Fibroblast of lung (primary cell): ENCODE measurements at places on chromosomes 7 and 10.

DNA sequence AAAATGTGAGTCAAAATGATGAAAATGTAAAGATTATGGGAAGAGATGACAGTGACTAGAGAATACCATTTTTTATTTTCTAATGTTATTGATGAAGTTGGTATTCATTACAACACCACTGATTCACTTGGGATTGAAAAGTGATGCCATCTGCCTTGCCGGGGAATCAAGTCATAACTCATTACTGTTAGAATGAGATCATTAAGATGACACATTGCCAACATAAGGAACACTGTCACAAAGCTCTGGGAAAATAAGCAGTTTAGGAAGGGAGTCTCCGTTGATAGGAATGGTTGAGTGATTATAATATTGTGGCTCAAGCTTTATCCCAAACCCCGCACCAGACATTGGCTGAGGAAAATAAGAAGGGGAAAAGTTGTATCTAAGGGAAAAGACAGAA is 121.5 kb upstream of the PLPP4 start:
- no peak overlapping the region for H3K4me3 ChIP-seq
- H3K4me1 ChIP-seq = no peaks in the 10 kb centered on the region
- no peaks in the 10 kb centered on the region for H3K36me3 ChIP-seq
- no peak overlapping the region for H3K27ac ChIP-seq
- no peak for DNase-seq

GRCh38 chr7:142749218-142749993 is at the start of gene PRSS1:
TSS of gene PRSS1 (plus strand) at chr7:142749472. CDS start at chr7:142749485, 13 bp downstream.
- no peaks in the 10 kb centered on the region for H3K36me3 ChIP-seq
- no peaks in the 10 kb centered on the region for H3K27me3 ChIP-seq
- DNase-seq = no peak
- H3K4me3 ChIP-seq = no peak within 1 kb of the TSS
- H3K27ac ChIP-seq = no peak within 1 kb of the TSS
- no peaks in the 10 kb centered on the region for H3K4me1 ChIP-seq

DNA sequence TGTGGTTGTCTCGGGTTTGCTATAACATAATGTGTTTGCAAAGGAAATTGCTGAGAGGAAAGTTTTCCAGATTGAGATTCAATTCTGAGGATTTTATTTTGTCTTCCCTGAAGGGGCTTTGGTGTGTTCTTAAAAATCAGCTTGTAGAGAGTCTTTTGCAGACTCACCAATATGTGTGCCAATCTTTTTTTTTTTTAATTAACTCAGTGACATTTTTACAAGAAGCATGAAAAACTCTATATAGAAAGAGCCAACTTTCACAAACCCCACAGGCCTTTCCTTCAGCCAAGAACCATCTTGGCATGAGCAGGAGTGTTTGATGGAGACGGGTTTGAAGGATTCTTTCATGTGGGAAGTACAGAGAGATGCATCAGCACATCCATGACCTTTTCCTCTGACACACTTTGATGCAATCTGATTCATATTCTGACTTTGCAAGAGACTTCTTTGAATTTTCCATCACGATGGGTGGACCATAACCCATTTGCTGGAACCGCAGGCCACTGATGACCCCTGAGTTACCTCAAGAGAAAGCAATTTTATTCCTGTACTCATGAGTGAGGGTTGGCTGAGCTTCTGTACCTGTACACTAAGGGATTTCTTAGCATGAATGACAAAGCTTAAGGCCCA is 892.6 kb downstream of the XPNPEP1 start:
- H3K36me3 ChIP-seq = no peaks in the 10 kb centered on the region
- no peaks in the 10 kb centered on the region for H3K27me3 ChIP-seq
- H3K27ac ChIP-seq = no peak overlapping the region
- DNase-seq = no peak
- H3K4me1 ChIP-seq = no peaks in the 10 kb centered on the region

DNA sequence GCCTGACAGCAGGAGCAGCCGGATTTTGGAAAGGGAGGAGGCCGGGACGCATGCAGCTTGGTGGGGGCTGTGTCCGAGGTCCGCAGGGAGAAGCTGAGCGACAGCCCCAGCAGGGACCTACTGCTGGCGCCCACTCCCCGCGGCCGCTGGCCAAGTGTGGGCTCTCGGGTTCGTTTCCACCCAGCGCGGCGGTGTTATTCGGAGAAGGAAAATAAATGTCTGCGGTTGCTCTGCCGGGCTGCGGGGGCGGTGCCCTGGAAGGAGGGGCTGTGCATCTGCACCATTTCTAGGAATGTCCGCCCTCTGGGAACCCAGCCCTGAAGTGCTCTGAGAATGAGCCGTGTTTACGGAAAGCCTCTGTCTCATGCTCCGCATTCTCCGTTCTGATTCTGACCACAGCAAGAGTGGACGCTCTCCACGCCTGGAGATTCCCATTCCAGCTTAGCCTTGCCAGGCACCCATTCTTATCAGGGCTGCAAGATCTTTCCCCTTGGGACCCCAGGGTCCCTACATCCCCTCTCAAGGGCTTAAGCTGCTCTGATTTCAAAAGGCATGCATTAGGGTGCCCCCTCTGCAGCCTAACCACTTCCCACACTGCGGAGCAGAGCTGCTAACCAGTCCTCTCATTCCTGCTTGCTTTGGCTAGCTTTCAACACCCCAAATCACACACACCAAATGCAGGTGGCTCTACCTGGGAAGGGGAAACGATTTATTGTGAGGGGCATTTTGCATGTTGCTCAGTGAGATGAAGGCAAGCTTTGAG is 256.6 kb upstream of the GLI3 start:
- peak overlapping the region; percentile 53 for H3K27ac ChIP-seq
- peak; percentile 91 for DNase-seq
- H3K4me3 ChIP-seq = peak overlapping the region; percentile 55
- peaks cover 15% of the 10 kb centered on the region for H3K4me1 ChIP-seq

GRCh38 chr10:93367664-93368063 is 114.5 kb downstream of the MYOF start:
- H3K27me3 ChIP-seq = no peaks in the 10 kb centered on the region
- H3K4me3 ChIP-seq = no peak overlapping the region
- H3K36me3 ChIP-seq = peaks cover 37% of the 10 kb centered on the region
- no peak for DNase-seq

- no peaks in the 10 kb centered on the region for H3K4me1 ChIP-seq
- H3K36me3 ChIP-seq = no peaks in the 10 kb centered on the region
- no peak for DNase-seq
- no peak overlapping the region for H3K4me3 ChIP-seq
- H3K27ac ChIP-seq = no peak overlapping the region
- no peaks in the 10 kb centered on the region for H3K27me3 ChIP-seq
Observed at GRCh38 chr7:98669329-98670000, 52.4 kb downstream of the NPTX2 start.

DNA sequence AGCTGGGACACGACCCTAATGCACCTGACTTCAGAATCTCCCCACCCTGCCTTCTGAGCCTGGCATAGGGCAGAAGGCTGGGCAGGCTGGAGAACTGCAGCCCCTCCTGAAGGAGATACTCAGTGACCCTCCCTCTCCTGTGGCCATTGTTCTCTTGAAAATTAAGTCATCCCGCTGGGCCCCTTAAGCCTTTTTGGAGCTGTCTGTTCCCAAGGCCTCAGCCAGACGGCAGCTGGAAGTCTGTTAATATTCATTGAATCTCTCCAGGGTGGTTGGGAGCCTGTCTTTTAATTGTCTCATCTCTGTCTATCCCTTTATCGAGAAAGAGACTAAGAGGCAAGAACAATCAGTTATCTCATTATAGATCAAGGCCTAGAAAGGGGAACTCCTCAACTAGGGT is 118.1 kb upstream of the PCBD1 start:
- H3K27ac ChIP-seq = no peak overlapping the region
- no peak overlapping the region for H3K4me3 ChIP-seq
- no peaks in the 10 kb centered on the region for H3K4me1 ChIP-seq
- no peak for DNase-seq
- H3K27me3 ChIP-seq = peaks cover 5% of the 10 kb centered on the region

- H3K4me3 ChIP-seq = no peak overlapping the region
- DNase-seq = no peak
- H3K27ac ChIP-seq = no peak overlapping the region
Observed at GRCh38 chr10:112039823-112040222, 143.7 kb downstream of the GPAM start.

GRCh38 chr7:13181216-13181615 is 493.8 kb downstream of the ARL4A start:
- H3K36me3 ChIP-seq = no peaks in the 10 kb centered on the region
- H3K27ac ChIP-seq = no peak overlapping the region
- no peak overlapping the region for H3K4me3 ChIP-seq
- no peaks in the 10 kb centered on the region for H3K4me1 ChIP-seq
- peak; percentile 39 for DNase-seq

GRCh38 chr10:105702211-105702610 is 1061.1 kb downstream of the SORCS3 start:
- DNase-seq = no peak
- no peaks in the 10 kb centered on the region for H3K4me1 ChIP-seq
- H3K36me3 ChIP-seq = no peaks in the 10 kb centered on the region
- H3K4me3 ChIP-seq = no peak overlapping the region
- no peaks in the 10 kb centered on the region for H3K27me3 ChIP-seq

DNA sequence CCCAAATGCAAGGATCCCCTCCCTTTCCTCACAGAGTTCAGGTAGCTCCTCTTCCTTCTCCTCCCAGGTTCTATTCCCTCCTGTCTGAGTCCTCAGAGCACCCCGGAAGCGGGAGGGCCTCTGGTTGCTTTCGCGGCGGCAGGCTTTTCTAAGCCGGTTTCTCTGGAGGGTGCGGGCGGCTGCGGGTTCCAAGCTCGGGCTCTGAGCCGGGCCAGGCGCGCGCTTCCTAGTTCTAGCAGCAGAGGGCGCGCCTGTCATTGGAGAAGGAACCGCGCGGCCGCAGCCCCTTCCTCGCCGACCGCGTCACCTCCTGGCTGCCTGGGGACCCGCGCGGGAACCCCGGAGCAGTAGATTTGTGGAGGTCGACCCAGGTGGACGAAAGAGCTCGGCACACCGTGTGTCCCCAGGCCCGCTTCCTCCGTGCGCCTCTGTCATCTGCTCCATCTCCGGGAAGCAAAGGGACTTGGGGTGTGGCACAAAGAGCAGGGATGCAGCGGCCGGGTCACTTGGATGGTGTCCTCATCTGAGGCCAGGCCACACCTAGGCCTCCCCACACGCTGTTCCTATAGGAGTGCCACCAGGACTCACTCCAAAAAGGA is 389.0 kb upstream of the PODXL start:
- H3K27ac ChIP-seq = no peak overlapping the region
- H3K4me1 ChIP-seq = no peaks in the 10 kb centered on the region
- DNase-seq = peak; percentile 23
- no peak overlapping the region for H3K4me3 ChIP-seq
- peaks cover 3% of the 10 kb centered on the region for H3K27me3 ChIP-seq

DNA sequence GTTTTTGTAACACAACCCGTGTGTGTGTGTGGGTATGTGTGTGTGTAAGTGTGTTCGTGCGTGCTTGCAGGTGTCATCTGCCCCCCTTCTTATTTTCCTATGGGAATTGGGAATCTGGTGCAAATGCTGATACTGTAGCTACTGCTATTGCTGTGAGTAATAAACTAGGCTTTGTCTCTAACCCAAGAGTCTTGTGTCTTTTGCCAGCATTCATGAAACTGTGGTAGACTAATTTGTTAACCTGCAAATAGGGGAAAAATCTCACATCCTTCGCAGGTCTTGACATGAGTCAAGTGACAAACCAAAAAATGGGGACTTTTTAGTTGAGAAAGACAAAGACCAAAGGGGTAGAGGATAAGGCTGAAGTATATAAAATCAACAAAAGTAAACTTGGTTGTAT is 57.9 kb upstream of the FAM133B start:
- H3K27me3 ChIP-seq = no peaks in the 10 kb centered on the region
- DNase-seq = no peak
- H3K27ac ChIP-seq = no peak overlapping the region
- peaks cover 5% of the 10 kb centered on the region for H3K4me1 ChIP-seq

DNA sequence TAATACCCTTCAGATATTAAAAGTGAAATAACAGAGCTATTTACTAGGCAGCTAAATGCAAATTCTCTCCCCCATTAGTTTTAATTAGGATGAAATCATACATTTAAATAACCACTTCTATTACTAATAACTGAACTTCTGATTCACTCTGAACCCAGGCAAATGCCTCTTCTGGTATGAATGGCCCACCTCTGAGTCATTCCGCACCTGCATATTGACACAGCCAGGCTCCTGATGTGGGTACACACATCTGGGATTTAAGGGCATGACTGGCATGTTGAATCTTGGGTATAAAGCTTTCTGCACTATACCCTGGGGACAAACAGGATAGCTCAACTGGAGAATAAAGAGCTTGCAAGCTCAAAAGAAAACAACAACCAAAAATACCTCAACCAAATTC is 140.9 kb downstream of the AUTS2 start:
- H3K36me3 ChIP-seq = no peaks in the 10 kb centered on the region
- no peaks in the 10 kb centered on the region for H3K4me1 ChIP-seq
- H3K4me3 ChIP-seq = no peak overlapping the region
- H3K27ac ChIP-seq = no peak overlapping the region
- no peak for DNase-seq
- no peaks in the 10 kb centered on the region for H3K27me3 ChIP-seq

DNA sequence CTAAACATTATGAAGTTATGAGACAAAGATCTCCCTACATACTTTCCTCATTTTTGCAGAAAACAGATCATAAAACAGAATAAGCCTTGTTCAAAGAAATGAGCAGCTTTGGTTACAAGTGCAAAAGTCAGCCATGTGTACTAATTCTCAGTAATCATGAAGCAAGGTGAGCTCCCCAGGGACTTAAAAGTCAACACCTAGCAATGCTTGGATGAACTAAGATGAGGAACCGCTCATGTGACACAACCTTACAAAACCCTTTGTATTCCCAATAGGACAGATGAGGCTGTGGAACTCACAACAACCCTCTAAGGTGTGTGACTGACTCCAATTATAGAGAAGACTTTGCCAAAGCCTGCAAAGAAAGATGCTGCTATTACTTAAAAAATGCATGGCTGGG is 154.5 kb downstream of the SLC25A13 start:
- no peak for DNase-seq
- H3K4me1 ChIP-seq = no peaks in the 10 kb centered on the region
- H3K27ac ChIP-seq = no peak overlapping the region
- no peak overlapping the region for H3K4me3 ChIP-seq
- H3K27me3 ChIP-seq = no peaks in the 10 kb centered on the region

DNA sequence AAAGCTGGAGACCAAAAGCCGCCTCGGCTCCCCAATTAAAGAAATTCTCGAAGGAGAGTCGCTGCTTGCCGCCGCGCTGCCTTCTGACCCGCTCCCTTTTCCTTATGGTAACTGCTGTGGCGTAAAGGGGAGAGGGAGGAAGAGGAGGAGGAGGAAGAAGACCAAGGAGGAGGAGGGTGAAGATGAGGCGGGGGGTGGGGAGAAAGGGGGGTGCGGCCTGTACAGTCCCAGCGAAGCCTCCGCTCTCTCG is 388 bp downstream of the CNOT4 start:
- peak overlapping the region; percentile 93 for H3K4me3 ChIP-seq
- DNase-seq = peak; percentile 61
- no peaks in the 10 kb centered on the region for H3K27me3 ChIP-seq
- H3K27ac ChIP-seq = peak overlapping the region; percentile 95
- H3K4me1 ChIP-seq = no peaks in the 10 kb centered on the region

- H3K27ac ChIP-seq = no peak overlapping the region
- H3K36me3 ChIP-seq = peaks cover 12% of the 10 kb centered on the region
- no peaks in the 10 kb centered on the region for H3K4me1 ChIP-seq
Observed at GRCh38 chr7:140525743-140526142, 46.4 kb upstream of the MKRN1 start.
